ENCODE measurements at places on chromosomes 2 and 18. TPM values are rescaled to one million over a fixed set of nuclear protein-coding genes. Genes with fewer than 3 reads are reported as not detected.
A peak's percentile ranks its signal among the peaks of the same experiment; 100 is the strongest.

DNA sequence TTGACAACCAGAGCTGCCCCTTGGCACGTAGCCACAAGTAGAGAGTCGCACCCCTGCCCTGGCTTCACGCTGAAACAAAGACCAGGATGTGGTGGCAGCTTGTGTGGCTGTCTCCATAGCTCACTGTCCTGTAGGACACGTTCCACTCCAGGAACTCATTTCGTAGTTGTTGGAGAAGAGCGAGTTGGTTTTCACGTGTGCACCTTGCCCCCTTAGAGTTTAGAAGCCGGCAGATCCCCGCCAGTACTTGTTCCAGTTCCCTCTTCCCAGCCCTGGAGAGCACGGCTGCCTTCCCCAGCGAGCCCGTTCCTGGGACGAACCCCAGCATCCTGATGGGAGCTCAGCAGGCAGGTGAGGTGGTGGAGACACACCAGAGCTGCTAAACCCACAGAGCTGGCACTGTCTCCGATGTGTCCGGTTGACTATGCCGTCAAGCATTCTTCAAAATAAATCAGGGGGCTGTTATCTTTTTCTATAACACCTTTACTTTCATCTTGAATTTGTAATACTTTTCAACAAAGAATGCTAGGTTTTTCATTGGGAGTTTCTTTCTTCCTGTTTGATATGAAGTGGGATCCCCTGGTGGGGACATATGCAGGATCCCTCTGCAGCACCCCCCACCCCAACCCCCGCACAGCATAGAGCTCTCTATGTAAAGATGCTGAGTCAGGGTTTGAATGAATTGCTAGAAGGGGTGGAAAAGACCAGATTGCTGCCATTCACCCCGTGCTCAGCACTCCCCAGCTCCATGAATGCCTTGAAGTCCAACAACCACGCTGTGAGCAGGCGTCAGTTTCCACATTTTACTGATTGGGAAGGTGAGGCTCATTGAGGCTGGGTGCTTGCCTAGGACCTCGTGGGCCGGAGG is 44.5 kb downstream of the GREB1 start:
- DNase-seq, result no peak

DNA sequence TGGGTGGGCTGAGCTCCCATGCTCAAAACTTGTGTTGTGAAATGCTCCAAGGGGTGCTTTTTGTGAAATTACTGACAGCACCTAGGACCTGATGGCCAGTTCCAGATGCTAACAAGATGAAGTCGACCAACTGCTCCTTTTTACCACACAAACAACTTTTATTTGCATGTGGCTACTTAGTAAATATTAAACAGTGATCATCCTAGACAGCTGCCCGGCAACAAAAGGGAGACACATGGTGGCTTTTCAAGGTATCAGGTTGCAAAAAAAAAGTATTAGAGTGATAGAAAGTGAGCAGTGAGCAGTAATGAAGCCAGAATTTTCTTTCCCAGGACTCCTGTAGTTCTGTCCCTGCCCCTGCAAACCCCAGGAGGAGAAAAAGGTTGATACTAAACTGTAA is 118.5 kb downstream of the RPIA start:
- DNase-seq, result no peak

DNA sequence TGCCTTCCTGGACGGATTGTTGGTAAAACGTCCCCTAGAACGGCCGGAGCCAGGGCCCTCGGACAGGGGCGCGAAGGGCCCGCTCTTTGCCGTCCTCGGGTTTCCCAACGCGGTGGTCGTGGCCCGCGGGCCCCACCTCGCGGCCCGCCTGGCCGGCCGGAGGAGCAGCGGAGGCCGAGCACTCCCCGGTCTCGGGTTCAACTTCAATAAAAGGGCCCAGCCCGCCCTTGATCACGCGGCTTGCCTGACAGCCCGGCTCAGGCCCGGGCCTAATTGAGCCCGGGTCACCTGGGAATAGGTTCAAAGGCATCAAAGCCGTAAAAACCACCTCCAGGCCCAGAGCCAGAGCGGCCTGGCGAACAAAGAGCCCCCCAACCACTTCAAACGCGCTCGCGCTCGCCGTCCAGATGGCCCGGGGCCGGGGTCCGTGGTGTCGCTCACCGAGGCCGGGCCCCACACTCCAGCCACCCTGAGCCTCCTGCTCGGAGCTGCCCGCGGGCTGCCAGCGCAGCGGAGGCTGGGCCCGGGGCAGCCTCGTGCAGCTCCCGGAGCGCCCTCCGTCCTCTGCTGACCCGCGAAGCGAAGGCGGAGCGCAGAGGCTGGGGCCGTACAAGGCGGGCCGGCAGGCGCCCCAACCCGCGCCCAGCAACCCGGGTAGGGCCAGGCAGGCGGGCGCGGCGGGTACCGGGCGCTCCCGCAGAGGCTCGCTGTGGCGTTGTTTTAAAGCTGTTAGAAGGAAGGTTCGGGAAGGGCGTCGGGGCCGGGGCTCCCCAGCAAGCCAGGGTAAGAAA is 1.1 kb upstream of the TWIST2 start:
- peak; percentile 56 for DNase-seq

DNA sequence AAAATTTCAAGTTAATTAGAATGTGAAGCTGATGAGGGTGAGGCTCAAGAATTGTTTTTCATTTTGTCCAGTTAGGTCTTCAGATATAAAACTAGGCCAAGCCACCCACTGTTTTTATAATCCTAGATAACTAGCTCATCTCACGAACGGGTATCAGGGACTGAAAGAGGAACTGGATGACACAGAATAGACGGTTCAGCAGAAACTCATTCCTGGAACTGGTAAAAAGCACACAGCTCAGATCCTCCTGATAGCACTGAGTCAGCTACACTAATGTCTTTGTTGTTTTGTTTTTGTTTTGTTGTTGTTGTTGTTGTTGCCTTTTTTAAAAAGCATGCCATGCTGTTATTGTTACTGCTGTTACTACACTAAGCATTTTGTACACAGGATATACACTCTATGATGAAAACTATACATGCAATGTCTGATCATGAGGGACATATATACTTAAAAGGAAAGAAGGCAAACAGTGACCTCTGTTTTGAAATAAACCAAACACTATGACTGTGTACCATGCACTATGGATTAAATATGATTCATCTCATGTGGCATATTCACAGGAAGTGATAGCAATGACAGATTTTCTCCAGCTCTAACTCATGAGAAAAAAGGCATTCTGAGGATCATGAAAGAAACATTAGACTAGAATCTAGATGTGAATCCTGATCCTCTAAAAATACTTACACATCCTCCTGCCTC is 437.6 kb downstream of the NCKAP5 start:
- DNase-seq, result no peak

DNA sequence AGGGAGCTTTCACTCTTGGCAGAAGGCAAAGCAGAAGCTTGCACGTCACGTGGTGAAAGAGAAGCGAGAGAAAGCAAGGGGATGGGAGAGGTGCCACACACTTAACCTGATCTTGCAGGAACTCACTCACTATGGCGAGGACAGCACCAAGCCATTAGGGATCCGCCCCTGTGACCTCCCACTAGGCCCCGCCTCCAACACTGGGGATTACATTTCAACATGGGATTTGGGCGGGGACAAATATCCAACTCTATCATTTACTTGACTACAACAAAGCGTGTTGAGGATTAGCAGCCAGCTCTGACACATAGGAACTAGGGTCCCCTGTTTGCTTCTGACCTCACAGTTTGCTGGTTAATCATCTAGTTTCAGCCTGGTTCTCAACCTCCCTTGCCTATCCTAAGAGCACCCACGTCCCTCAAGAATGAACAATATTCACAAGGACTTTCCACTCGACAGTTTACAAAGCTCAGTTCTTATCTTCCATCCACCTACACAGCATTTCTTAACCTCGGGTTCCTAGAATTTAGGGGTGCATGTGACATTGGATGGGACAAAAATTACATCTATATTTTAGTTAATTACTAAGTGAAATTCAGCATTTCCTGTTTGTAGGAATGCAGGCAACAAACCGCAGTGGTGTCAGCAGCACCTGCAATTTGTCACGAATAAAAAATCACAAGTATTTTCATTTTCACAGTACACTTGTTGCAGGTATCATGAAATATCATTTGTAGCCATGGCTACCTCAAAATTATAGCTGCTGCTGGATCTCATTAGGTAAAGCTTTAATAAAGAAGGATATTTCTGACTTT is 36.0 kb downstream of the LBH start:
- DNase-seq, result no peak

- peak; percentile 49 for DNase-seq
These were observed 21.7 kb upstream of the IHH start for GRCh38 chr2:219082332-219082958.

- no peak for DNase-seq
These were observed 20.9 kb downstream of the SOX11 start for GRCh38 chr2:5713101-5713500.

GRCh38 chr2:164675027-164675426 is 53.7 kb upstream of the GRB14 start:
- no peak for DNase-seq

GRCh38 chr2:86344404-86344803 is 7.0 kb upstream of the REEP1 start:
- no peak for DNase-seq

- DNase-seq, result no peak
These were observed 88.8 kb downstream of the GFPT1 start for GRCh38 chr2:69298261-69298660.

- DNase-seq, result no peak
These were observed 176.6 kb downstream of the GFPT1 start for GRCh38 chr2:69210385-69210784.

GRCh38 chr2:25228848-25229278 is 60.5 kb upstream of the POMC start:
- DNase-seq, result peak; percentile 66

- no peak for DNase-seq
These were observed 2.5 kb downstream of the ELOA2 start for GRCh38 chr18:47032945-47033344.

DNA sequence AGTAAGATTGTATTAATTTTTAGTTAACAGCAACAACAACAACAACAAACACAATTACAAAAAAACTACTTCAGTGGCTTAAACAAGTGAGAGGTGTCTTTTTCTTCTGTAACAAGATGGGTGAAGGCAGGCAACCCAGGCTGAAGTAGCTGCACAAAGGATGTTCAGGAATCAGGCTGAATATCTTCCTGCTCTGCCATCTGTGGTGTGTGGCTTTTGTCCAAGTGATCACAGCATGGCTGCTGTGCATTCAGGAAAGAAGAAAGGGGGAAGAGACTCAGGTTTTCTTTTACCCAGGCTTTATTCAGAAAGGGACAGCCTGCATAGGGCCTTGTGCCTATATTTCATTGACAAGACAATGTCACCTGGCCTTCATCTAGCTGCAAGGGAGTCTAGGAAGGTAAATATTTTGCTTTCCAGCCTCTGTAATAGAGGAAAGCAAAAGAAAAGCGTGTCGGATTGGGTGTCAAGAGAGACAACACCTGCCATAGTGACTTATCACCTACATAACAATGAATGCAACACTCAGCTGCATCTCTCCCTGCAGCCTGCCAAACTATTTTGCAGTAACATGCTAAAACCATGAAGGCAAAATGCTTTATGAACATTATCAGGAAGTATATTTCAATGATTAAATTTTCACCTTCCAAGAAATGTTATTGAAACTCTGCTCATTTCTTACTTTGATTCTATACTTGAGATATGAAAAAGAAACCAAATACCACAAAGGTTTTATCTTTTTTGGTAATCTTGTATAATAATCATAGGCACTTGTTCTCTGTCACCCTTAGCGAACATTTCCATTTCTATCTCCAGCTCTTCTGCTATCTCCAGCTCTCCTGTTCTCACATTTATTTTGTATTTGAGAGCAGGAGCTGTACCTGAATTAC is 14.6 kb downstream of the G6PC2 start:
- DNase-seq, result no peak

- DNase-seq, result peak; percentile 42
These were observed 162.7 kb downstream of the INHBB start for GRCh38 chr2:120508567-120509041.

DNA sequence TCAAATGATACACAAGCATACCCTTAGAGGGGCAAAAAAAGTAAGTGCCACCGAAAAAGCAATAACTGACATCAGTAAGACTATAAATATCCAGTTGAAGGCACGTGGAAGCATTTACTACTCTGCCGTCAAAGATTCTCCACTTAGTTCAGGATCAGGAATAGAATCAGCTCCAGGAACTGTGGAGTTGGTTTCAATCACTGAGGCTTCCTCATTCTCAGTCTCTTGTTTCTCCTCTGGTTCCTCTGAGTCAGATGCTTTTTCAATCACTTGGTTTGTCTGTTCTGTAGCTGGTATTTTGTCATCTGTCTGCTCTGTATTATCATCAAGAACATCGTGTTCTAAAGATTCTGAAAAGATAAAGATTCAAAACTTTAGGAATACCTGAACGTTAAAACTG is 72.2 kb downstream of the LNPK start:
- no peak for DNase-seq

DNA sequence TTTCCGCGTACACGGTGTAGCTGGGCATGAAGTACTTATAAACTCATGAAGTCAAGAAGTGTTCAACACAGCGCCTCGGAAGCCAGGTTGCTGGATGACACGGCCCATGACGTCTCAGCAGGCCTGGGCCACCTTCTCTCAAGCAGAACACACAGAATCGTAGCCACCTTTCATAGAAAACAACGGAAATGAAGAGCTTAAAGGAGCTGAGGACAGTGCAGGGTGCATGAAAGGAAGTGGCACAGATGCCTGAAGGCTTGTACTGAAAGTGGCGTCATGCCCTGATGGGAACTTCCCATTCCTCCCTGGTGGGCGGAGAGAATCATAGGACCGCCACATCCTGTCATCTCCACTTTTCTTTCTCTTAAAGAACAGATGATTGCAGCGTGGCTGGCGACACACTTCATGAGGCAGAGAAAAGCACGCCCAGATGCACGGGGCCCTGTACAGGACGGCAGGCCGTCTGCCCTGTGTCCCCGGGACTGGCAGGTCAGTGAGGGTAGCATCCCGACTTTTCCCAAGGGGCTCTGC is 31.1 kb downstream of the HDAC4 start:
- no peak for DNase-seq

DNA sequence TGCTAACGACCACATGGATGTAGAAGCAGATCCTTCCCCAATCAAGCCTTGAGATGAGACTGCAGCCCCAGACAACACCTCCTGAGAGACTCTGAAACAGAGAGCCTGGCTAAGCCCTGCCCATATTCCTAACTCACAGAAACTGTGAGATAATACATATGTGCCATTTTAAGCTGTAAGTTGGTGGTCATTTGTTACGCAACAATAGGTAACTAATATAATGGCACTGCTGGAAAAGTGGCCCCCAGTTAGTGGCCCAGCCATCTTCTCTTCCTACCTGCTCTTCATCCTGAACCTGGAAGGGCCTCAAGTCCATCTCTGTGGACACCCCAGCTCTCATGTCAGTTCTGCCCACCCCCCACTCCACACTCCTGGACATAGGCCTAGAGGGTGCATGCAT is 144.0 kb downstream of the TMEM17 start:
- no peak for DNase-seq

The IMPACT gene
- total RNA-seq, result 4.6 TPM

The UGT1A10 gene
- total RNA-seq, result 8.4 TPM

The CMPK2 gene
- 2.9 TPM for total RNA-seq

The RGPD3 gene
- not detected for total RNA-seq

The RMC1 gene
- 39.5 TPM for total RNA-seq

The SERPINB3 gene
- total RNA-seq, result not detected

The SLC8A1 gene
- 12.3 TPM for total RNA-seq

The D2HGDH gene
- 17.3 TPM for total RNA-seq
